ENCODE measurements at places on chromosomes 7 and 10.

GRCh38 chr7:95871075-95871848, 98.9 kb downstream of the DYNC1I1 start:
- DNase-seq, result no peak

GRCh38 chr7:43872406-43873110, 3.2 kb upstream of the MRPS24 start:
- peak; percentile 46 for DNase-seq

- DNase-seq, result no peak
Measured at GRCh38 chr7:51346126-51346525, 29.5 kb upstream of the COBL start.

- no peak for DNase-seq
Measured at GRCh38 chr10:29657719-29658274, 23.0 kb upstream of the SVIL start.

GRCh38 chr7:94584113-94584512, 71.8 kb downstream of the SGCE start:
- DNase-seq, result no peak

GRCh38 chr10:86345859-86346798, 20.5 kb downstream of the GRID1 start:
- DNase-seq, result peak; percentile 50

DNA sequence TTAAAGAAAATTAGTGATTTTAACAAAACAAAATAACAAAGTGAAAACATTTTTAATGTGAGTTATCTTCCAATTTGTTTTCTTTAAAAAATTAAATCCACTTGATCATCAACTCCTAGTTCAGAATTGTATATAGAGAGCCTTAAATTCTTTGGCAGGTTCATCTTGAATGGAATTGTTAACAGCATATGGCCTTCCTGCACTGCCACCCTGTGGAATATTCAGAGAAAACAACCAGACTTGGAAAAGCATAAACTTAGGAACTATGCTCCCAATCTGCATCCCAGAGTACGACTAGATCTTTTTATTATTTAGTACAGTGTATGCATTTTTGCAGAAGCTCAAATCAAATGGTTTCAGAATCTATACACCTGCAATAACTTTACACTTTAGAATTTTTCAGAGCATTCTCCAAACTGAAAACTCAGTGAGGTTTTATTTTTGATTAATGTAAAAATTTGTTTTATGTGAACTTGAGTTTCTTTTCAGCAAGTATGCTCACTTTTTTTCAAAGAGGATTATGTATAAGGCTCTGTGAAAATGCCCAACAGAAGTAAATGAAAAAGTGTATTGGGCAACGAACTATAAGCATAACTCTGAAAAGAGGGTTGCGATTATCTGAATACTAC, 44.9 kb upstream of the ANK3 start:
- DNase-seq, result no peak

GRCh38 chr7:155104913-155105312, 34.8 kb downstream of the HTR5A start:
- DNase-seq, result no peak

DNA sequence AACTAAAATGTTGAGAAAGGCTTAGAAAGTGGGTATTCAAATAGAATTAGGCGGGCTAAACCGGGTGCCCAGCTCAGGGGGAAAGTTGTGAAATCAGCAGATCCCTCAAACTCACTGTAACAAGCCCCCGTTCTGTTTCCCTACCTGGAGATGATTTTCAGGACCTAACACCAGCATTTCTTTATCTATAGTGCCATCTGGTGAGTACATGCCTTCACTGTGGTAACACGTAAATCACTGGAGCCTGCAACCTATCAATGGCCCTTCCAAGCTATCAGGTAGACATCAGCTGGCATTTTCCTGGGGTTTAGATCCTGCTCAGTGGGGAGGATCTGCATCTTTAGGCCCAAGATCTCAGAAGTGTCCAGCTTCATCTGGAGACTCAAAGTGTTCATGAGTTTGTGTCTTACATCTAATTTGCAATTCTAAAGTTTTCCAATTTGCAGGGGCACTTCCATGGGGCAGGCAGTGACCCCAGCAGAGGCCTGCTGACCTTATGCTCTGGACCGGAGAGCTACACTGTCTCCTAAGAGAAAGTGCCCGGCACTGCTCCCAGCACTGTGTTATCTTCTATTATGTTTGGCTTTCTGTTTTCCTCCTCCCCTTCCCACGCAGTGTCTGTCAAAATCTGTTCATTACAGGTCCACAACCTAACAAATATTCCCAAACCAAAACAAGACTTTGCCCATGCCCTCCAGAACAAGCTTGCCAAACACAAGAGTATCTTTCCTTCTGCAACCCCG, 132.5 kb downstream of the LSM5 start:
- no peak for DNase-seq

GRCh38 chr10:103761075-103761920, 94.1 kb downstream of the SH3PXD2A start:
- DNase-seq, result no peak
